ENCODE measurements at places on chromosomes 7 and 10. TPM values are rescaled to one million over a fixed set of nuclear protein-coding genes. Genes with fewer than 3 reads are reported as not detected.
A peak's percentile ranks its signal among the peaks of the same experiment; 100 is the strongest.

Gene SLC13A4
- total RNA-seq: not detected

DNA sequence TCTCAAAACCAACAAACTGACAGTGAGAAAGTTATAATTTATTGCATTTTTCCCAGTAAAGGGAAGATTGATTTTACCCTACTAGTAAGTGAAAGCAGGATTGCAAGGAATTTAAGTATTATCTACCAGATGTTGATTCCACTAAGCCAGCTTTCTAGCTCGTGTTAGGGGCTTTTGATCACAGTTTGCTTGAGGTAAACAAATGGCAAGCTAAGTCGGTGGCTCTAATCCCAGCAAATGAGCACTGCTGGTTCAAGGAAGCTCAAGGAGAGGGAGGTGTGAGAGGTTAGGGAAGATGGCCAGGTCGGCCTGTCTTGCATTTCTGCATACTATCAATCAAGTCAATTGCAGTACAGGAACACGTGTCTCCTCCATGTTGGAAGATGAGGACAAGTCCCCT, 448.7 kb upstream of the POM121L12 start:
- no peak for DNase-seq

GRCh38 chr10:51729822-51730555, 30.6 kb upstream of the CSTF2T start:
- DNase-seq: no peak

GRCh38 chr10:14573666-14574261, 200.9 kb downstream of the FAM107B start:
- no peak for DNase-seq

DNA sequence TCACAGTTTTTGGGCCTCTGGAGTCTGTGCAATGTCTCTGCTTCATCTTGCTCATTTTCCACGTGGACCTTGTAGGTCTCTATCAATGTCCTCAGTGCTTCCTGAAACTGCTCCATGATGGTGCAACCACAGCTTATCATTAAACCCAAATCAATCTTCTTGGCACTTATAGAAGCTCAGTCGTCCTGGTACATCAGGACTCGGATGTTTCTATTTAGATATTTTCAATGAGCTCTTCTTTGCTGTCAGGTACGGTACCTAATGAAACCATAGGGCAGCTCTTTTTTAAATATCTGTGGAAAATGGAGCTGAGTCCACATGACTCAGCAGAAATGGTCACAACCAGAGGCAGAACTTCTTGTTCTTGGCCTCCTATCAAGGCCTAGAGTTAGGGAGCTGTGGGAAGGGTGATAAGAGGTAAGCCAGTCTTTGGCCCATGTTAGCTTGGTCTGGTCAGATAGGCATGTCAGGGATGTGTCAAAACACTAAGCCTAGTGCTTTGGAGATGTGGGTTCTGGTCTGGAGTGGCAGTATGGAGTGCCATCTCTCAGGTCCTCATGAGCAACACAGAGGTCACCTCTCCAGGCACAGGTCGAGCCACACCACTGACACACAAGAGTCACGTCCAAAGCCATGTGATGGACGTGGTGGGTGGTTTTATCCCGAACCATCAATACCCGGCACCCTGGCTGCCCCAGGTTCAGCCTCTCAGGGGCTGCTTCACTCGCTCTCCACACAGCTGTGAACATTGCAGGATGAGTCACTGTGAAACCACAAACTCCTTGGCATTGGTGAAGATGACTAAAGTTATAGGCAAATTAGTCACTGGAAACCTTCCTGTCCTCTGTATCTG, 87.0 kb downstream of the TBXAS1 start:
- DNase-seq: peak; percentile 94

Data from natural killer cell treated with Interleukin-12 subunit alpha and Interleukin-12 subunit beta and Interleukin-15 and Interleukin-18, amount 100 ng/mL, for 72 hours (primary cell).